ENCODE measurements at places on chromosomes 1 and 21. TPM values are rescaled to one million over a fixed set of nuclear protein-coding genes. Genes with fewer than 3 reads are reported as not detected.

DNA sequence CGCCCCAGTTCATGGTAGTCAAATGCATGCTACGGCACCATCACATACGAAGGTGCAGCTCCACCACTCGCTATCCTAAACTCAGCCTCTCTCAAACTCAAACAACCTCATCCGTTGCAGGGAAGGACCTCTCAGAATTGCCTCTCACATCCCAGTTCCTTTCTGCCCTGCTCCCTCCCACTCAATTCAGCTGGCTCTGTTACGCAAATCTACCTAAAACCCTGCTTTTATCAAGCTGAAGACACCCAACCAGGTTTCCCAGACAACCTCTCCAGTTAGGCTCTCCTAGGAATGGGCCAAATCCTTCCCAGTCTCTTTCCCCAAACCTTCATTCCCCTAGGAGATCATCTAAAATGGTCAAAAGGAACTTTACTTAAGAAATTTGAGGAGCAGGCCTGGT lies 62.9 kb downstream of the CLSTN1 start:
- no peak for DNase-seq
- H3K27me3 ChIP-seq, result no peaks in the 10 kb centered on the region
- no peaks in the 10 kb centered on the region for H3K36me3 ChIP-seq
- no peaks in the 10 kb centered on the region for H3K4me1 ChIP-seq
- H3K27ac ChIP-seq, result no peak overlapping the region
- H3K4me3 ChIP-seq, result no peak overlapping the region

Gene MXRA8
- 66.3 TPM for total RNA-seq

Gene CFHR3
- 0.23 TPM for total RNA-seq

Gene CADM3
- 1.7 TPM for total RNA-seq

Gene NUP210L
- 2.1 TPM for total RNA-seq

- no peak overlapping the region for H3K4me3 ChIP-seq
- no peak for DNase-seq
- peaks cover 20% of the 10 kb centered on the region for H3K36me3 ChIP-seq
- H3K27ac ChIP-seq, result no peak overlapping the region
- no peaks in the 10 kb centered on the region for H3K4me1 ChIP-seq
These were observed 32.7 kb downstream of the TM2D1 start for GRCh38 chr1:61692155-61692800.

- H3K4me3 ChIP-seq, result no peak overlapping the region
- peaks cover 8% of the 10 kb centered on the region for H3K27me3 ChIP-seq
- no peak overlapping the region for H3K27ac ChIP-seq
- DNase-seq, result no peak
These were observed 16.1 kb upstream of the PADI6 start for GRCh38 chr1:17355898-17356297.

- no peaks in the 10 kb centered on the region for H3K36me3 ChIP-seq
- no peaks in the 10 kb centered on the region for H3K27me3 ChIP-seq
These were observed 138.3 kb downstream of the NTMT2 start for GRCh38 chr1:170284016-170284415.

GRCh38 chr1:22055463-22055862 lies 3.0 kb downstream of the CDC42 start:
- peaks cover 64% of the 10 kb centered on the region for H3K4me1 ChIP-seq
- no peaks in the 10 kb centered on the region for H3K27me3 ChIP-seq
- H3K36me3 ChIP-seq, result peaks cover 11% of the 10 kb centered on the region
- H3K27ac ChIP-seq, result no peak overlapping the region
- no peak overlapping the region for H3K4me3 ChIP-seq

Gene PKLR
- total RNA-seq, result not detected

GRCh38 chr1:215285013-215285800 lies 202.7 kb downstream of the KCNK2 start:
- no peaks in the 10 kb centered on the region for H3K36me3 ChIP-seq
- DNase-seq, result no peak
- H3K4me3 ChIP-seq, result no peak overlapping the region
- H3K27ac ChIP-seq, result no peak overlapping the region
- H3K27me3 ChIP-seq, result no peaks in the 10 kb centered on the region

Gene RGL1
- 40.9 TPM for total RNA-seq

GRCh38 chr1:180842491-180843275 lies 70.0 kb upstream of the KIAA1614 start:
- no peaks in the 10 kb centered on the region for H3K4me1 ChIP-seq
- H3K36me3 ChIP-seq, result peaks cover 4% of the 10 kb centered on the region
- DNase-seq, result no peak
- no peak overlapping the region for H3K27ac ChIP-seq
- H3K27me3 ChIP-seq, result no peaks in the 10 kb centered on the region

Gene PARK7
- total RNA-seq, result 184 TPM

Gene SAMSN1
- 18.2 TPM for total RNA-seq

- peaks cover 35% of the 10 kb centered on the region for H3K36me3 ChIP-seq
- H3K27ac ChIP-seq, result no peak overlapping the region
- H3K27me3 ChIP-seq, result no peaks in the 10 kb centered on the region
- no peak for DNase-seq
These were observed 133.5 kb downstream of the CLIC6 start for GRCh38 chr21:34802180-34802899.

Gene SPATA1
- total RNA-seq, result 3.4 TPM

DNA sequence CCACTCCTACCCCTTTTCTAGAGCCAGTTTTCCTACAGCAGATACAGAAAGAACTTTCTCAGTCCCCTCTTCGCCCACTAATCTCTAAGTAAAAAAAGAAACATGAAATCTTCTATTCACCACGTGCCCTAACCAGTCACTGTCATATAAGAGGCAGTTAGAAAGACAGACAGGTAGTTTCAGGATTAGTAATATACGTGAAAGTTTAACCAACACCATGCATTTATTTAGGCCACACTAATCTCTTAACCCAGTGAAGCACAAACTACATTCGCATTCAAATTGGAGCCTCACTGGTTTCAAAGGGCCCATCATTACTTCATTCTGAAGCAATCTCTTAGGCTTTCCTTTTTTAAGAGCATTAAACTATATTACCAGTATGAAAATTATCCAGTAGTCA lies 10.1 kb downstream of the GPATCH2 start:
- no peak for DNase-seq
- H3K27ac ChIP-seq, result no peak overlapping the region
- H3K27me3 ChIP-seq, result no peaks in the 10 kb centered on the region
- no peaks in the 10 kb centered on the region for H3K4me1 ChIP-seq
- H3K36me3 ChIP-seq, result peaks cover 13% of the 10 kb centered on the region
- H3K4me3 ChIP-seq, result no peak overlapping the region

DNA sequence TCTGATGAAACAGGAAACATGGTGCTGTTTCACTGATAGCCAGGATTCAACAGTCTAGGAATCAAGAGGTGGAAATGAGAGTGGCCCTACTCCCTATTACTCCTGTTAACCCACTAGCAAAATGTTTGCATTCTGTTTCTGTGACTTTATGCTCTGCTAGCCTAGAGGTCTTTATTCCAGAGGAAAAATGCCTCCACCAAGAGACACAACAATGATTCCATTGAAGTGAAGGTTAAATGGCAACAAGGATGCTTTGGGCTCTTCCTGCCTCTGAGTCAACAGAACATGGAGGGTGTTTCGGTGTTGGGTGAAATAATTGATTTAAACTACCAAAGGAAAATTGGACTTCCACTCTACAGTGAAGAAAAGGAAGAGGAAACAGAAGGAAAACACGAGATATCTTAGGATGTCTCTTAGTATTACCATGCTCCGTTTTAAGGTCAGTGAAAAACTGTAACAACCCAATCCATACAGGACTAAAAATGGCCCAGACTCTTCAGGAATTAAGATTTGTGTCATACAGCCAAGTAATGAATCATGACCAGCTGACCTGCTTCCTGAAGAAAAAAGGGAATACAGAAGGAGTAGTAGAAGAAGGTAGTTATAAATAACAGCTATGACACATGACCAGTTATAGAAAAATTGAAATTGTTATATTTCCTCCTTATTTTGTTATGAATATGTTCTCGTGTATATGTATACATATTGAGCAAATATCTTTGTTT lies 1237.8 kb downstream of the NCAM2 start:
- DNase-seq, result no peak
- no peaks in the 10 kb centered on the region for H3K36me3 ChIP-seq
- no peaks in the 10 kb centered on the region for H3K27me3 ChIP-seq
- H3K4me1 ChIP-seq, result no peaks in the 10 kb centered on the region
- H3K27ac ChIP-seq, result no peak overlapping the region
- no peak overlapping the region for H3K4me3 ChIP-seq

- no peak for DNase-seq
- H3K4me3 ChIP-seq, result no peak overlapping the region
- peaks cover 10% of the 10 kb centered on the region for H3K27me3 ChIP-seq
- peaks cover 7% of the 10 kb centered on the region for H3K4me1 ChIP-seq
- H3K36me3 ChIP-seq, result no peaks in the 10 kb centered on the region
These were observed 92.3 kb downstream of the PRDM16 start for GRCh38 chr1:3161176-3161840.

DNA sequence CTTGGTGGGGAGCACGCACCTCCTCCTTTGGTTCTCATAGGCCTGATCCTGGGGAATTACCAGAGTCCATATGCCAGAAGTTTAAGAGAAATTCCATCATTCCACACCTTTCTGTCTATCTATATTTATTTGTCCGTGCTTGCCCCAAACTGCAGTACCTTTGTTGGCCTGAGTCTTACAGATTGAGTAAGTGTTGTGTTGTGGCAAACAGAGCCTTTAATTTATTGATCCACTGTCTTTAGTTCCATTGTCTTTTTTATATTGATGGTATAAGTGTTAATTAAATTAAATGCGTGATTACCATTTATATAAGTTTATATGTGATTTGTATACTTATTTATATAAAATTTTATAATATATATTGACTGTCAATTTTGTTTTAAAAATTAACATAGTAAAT lies 4.9 kb downstream of the SH3BGR start:
- no peaks in the 10 kb centered on the region for H3K36me3 ChIP-seq
- DNase-seq, result no peak
- no peaks in the 10 kb centered on the region for H3K27me3 ChIP-seq
- H3K27ac ChIP-seq, result no peak overlapping the region
- no peaks in the 10 kb centered on the region for H3K4me1 ChIP-seq

DNA sequence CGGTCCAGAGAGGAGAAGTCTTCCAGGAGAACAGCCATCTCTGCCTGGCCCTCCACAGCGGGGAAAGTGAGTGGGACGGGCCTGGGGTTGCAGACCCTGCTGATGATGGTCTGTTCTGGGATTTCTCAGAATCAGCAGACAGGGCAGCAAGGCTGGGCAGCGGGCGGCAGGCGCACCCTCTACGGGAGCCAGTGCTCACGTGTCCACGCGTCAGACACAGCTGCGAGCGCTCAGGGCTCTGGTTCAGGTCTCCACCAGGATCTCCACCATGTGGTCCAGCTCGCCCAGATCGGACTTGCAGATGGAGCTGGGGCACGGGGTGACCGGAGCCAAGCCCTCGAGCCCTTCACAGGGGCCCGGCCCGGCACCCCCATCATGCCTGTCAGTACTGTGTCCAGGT lies 5.5 kb downstream of the CLCA4 start:
- H3K4me1 ChIP-seq, result no peaks in the 10 kb centered on the region
- no peak for DNase-seq
- no peaks in the 10 kb centered on the region for H3K36me3 ChIP-seq
- H3K4me3 ChIP-seq, result no peak overlapping the region
- no peaks in the 10 kb centered on the region for H3K27me3 ChIP-seq
- H3K27ac ChIP-seq, result no peak overlapping the region

Gene TSEN15
- total RNA-seq, result 27.2 TPM

Gene OR2L8
- not detected for total RNA-seq

- DNase-seq, result no peak
- H3K4me3 ChIP-seq, result no peak overlapping the region
- H3K36me3 ChIP-seq, result no peaks in the 10 kb centered on the region
These were observed 22.1 kb downstream of the PAX7 start for GRCh38 chr1:18652791-18653190.

- no peaks in the 10 kb centered on the region for H3K4me1 ChIP-seq
- DNase-seq, result no peak
- H3K4me3 ChIP-seq, result no peak overlapping the region
- no peaks in the 10 kb centered on the region for H3K27me3 ChIP-seq
These were observed 8.2 kb downstream of the P3H1 start for GRCh38 chr1:42758641-42759040.

Gene PRAMEF6
- total RNA-seq, result not detected

Gene KDF1
- total RNA-seq, result 10.5 TPM

Gene MRPL39
- total RNA-seq, result 19.9 TPM

Gene C8B
- not detected for total RNA-seq

Gene GSTM1
- not detected for total RNA-seq

Gene TIPRL
- total RNA-seq, result 26.9 TPM

- no peaks in the 10 kb centered on the region for H3K4me1 ChIP-seq
- DNase-seq, result no peak
- no peaks in the 10 kb centered on the region for H3K27me3 ChIP-seq
- no peaks in the 10 kb centered on the region for H3K36me3 ChIP-seq
- H3K4me3 ChIP-seq, result no peak overlapping the region
- H3K27ac ChIP-seq, result no peak overlapping the region
These were observed 22.6 kb downstream of the PHACTR4 start for GRCh38 chr1:28392027-28392652.

GRCh38 chr1:232868793-232869491 lies 63.7 kb downstream of the MAP10 start:
- no peak overlapping the region for H3K4me3 ChIP-seq
- DNase-seq, result no peak
- no peaks in the 10 kb centered on the region for H3K27me3 ChIP-seq
- no peak overlapping the region for H3K27ac ChIP-seq
- no peaks in the 10 kb centered on the region for H3K36me3 ChIP-seq

DNA sequence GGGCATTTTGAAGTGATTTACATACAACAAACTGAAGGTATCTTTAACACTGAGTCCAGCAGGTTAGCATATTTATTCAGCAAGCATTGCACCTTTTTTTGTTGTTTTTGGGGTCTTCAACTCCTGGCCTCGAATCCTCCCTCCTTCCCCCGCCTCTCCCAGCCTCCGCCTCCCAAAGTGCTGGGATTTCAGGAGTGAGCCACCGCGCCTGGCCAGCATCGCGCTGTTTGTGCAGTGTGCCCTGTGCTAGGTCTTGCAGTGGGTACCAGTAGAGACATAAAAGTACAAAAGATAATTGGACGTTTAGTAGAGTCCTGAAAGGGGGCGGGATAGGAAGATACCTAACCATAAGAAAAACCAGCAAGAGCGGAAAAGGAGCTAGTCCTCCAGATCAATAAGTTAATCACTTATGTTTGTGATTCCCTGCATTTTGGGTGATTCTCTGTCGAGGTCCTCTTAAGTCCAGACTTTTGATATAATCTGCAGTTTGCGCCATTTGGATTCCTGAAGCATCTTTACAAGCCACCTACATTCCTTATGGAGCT lies 111.8 kb downstream of the OSBPL9 start:
- no peaks in the 10 kb centered on the region for H3K27me3 ChIP-seq
- H3K27ac ChIP-seq, result peak overlapping the region; percentile 62
- peaks cover 29% of the 10 kb centered on the region for H3K4me1 ChIP-seq

Gene TFF2
- total RNA-seq, result not detected

Gene CTPS1
- 21.7 TPM for total RNA-seq

Gene GSTM5
- 18.1 TPM for total RNA-seq

Gene SEC16B
- total RNA-seq, result 2.2 TPM

GRCh38 chr1:206559672-206559995 lies 52.3 kb downstream of the RASSF5 start:
- no peak for DNase-seq
- peak overlapping the region; percentile 63 for H3K4me3 ChIP-seq
- no peaks in the 10 kb centered on the region for H3K36me3 ChIP-seq
- H3K27ac ChIP-seq, result peak overlapping the region; percentile 65
- H3K4me1 ChIP-seq, result peaks cover 58% of the 10 kb centered on the region
- no peaks in the 10 kb centered on the region for H3K27me3 ChIP-seq

Gene EYA3
- 21.0 TPM for total RNA-seq

- no peaks in the 10 kb centered on the region for H3K27me3 ChIP-seq
- DNase-seq, result no peak
- H3K4me1 ChIP-seq, result peaks cover 36% of the 10 kb centered on the region
- H3K36me3 ChIP-seq, result peaks cover 93% of the 10 kb centered on the region
- peak overlapping the region; percentile 20 for H3K27ac ChIP-seq
These were observed 13.7 kb downstream of the PI4KB start for GRCh38 chr1:151313501-151313900.

- no peaks in the 10 kb centered on the region for H3K36me3 ChIP-seq
- no peak overlapping the region for H3K4me3 ChIP-seq
- H3K27ac ChIP-seq, result no peak overlapping the region
- no peaks in the 10 kb centered on the region for H3K27me3 ChIP-seq
- DNase-seq, result no peak
These were observed 81.3 kb upstream of the SELENON start for GRCh38 chr1:25718732-25719131.

All from upper lobe of right lung (tissue), 1 donor.